NCI-H345 (cell line): ENCODE measurements at places on chromosomes 5 and 9.

DNA sequence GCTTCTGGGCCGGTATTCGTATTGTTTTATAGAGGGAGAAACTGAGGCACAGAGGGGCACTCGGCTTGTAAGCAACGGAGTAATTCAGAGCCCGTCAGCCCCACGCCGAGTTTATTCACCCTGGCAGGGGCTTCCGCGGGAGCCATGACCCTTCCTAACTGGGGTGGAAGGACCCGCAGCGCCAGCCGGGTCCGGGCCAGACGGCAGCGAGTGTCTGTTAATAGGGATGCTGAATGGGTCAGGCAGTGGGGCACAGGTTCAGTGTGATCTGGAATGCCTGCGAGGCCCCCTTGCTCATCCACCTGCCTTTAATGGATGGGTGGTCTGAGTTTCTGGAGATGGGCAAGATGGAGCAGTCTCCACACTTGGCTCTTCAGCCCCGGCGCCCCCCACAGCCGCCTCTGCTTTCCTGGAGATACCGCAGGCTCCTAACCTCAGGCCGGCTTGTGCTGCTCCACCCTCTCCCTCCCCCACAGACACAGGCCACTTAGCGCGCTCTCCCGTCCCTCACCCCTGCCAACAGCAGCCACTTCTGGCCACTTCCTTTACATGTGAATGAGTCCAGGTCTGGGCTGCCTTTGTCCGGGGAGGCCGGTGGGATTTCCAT, 147.1 kb downstream of the ERCC6L2 start:
- DNase-seq, result no peak

- DNase-seq, result no peak
Measured at GRCh38 chr9:6040077-6040476, 24.7 kb upstream of the RANBP6 start.

- peak; percentile 83 for DNase-seq
Measured at GRCh38 chr5:137016783-137017324, 482.3 kb downstream of the SPOCK1 start.

DNA sequence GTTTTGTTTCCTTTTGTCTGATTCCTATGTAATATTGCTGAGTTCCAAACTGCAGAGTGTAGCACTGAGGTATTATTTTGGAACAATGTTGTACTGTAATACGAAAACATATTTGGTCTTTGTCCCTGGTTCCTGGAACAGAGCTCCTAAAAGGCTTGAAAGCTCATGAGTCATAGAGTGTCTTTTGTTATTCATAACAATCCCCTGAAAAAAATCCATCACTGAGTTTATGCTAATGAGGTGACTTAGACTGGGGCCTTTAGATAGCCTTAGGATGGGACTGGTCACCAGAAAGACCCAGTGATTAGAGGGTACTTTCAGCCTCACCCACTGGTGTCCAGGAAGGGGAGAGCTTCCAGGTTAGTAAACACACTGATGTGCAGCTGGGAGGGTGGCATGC, 132.7 kb upstream of the POU5F2 start:
- DNase-seq, result no peak

- DNase-seq, result no peak
Measured at GRCh38 chr5:149811453-149811852, 81.3 kb downstream of the PPARGC1B start.

GRCh38 chr9:107216329-107216728, 66.8 kb upstream of the RAD23B start:
- DNase-seq, result no peak

GRCh38 chr5:10555277-10555684, 8.6 kb upstream of the ANKRD33B start:
- peak; percentile 91 for DNase-seq

DNA sequence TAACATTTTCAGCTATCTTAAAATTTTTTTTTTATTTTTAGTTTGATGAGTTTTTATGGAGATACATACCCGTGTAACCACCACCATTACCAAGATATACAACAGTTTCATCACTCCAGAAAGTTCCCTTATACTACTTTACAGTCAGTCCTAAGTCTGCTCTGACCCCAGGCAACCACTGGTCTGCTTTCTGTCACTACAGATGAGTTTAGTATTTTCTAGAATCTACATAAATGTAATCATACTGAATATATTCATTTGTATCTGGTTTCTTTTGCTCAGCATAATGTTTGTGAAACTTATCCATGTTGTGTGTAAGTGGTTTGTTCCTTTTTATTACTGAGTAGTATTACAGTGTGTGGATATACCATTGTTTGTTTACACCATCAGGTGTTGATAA, 127.8 kb downstream of the GAS1 start:
- no peak for DNase-seq

GRCh38 chr9:94721754-94722153, 4.7 kb upstream of the AOPEP start:
- DNase-seq, result no peak

DNA sequence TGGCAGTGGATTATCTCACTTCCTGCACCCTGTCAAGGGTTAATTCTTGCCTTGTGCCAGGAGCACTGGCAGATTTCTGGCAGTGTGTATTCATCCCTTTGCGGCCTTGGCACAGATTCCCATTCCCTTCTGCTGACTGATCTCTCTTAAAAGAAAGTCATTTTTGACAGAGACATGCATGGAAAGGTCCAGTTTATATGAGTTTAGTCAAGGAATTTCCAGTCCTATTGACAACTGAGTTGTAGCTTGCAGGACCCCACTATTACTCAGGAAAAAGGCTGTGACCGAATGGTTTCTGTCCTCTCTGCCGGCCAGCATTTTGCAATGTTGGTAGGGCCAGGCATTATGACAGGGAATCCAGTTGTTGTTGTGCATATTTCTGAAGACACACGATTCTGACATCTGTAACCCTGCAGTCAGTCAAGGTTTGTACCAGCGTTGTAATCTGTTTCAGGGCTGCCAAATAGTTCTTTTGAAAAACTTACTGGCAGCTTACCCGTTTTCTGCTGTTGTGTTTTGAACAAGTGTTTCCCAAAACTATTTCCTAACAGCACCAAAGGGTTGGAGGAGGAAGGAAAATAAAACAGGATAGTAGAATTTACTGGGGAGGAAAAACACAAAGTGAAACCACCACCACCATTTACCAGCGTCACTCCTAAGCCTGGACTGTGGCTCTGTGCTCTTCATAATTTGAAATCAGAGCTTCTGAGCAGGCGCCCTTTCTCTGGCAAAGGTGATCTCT, 243.4 kb upstream of the KLF4 start:
- no peak for DNase-seq

- DNase-seq, result no peak
Measured at GRCh38 chr5:78518365-78519197, 130.0 kb downstream of the LHFPL2 start.

- no peak for DNase-seq
Measured at GRCh38 chr5:120463991-120464626, at the start of gene PRR16. Gene PRR16 (plus strand): TSS chr5:120464300.

DNA sequence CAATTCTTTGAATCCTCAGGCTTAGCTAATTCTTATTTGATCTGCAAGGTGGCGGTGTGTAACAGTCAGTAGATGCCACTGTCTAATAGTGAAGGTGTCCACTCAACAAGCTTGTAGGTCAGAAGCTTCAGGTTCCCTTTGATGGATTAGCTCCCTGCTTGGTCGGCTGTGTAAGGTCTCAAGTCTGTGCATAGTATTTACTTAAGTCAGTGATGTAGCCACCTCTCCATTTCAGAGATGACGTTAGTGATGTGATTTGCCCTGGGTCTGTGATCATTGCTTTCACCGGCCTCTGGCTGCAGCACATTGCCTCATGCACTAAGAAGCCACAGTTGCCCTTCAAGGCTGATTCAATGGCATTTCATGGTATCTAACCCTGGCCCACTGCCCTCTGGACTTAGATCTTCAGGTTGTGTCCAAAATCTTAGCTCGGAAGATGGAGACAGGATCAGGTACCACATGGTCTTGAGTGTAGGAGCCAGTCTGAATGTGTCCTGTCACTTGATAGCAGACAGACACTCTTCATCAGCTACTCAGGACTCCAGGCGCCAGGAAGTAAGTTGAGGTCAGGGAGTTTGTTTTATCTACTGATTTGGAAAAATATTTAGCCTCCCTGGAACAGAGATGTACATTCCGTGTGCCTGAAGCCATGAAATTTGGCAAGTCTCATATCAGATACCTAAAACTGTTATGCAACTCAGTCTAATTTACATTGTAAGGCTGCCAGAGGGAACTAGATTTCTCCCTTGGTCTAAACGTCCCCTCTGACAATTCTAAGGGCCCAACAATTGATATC, 42.9 kb downstream of the SUB1 start:
- no peak for DNase-seq

- no peak for DNase-seq
Measured at GRCh38 chr5:129078660-129079059, 15.9 kb upstream of the ISOC1 start.

DNA sequence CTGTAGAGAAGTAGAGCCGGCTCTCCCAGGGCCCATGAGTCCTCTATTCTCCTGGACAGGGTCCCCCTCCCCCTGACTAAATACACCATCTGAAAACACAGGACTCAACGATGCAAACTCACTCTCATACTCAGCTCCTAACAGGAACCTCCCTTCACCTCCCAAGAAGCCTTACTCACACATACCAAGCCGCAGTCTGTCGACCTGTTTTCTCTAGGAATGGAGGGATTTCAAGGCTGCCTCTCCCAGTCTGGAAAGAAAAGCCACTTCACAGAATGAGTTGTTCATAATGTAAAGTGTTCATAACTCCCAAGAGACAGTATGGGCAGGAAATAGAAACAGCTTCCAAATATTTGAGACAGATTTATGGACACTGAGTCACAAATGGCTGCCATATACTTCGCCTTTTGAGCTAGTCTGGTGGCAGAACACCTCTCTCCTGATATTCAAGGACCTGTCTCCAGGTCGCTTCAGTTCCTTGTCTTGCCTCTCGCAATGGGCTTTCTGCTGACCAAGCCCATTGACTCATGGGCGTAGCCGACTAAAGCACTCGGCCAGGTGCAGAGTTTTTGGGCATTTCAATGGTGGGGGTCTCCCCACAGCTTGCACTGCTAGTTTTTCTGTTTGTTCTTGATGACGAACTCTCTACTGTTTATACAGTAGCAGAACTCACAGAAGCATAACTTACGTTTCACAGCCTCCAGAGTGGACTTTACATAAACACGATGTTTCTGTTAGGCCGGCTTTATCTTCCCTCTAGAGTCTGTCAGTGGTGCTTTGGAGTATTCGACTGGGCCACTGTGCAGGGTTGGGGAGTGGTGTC, 25.0 kb upstream of the IL17B start:
- no peak for DNase-seq

DNA sequence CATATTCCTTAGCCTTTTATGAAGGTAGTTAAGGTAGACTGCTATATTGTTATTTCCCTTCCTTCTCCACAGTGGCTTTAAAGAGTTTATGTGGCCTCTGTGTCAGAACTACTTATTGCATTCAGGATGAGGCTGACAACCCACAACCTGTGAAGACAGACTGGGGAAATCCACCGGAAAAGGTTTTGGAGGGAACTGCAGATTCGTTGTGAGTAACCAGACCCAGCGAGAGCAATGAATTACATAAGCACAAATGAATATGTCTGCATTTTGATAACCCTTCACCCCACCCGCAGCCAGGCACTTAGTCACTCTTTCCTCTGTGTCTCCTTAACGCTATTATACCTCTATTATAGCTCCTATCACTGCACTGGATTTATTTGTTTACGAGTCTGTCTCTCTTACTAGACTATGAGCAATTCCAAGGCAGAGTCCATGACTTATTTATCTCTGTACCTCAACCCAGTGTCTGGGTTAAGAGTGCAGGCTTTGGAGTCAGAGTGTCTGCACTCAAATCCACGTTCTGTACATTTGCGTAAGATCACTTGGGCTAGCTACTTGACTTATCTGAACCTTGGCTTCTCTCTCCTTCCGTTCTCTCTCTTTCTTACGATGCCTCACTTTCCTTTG, 19.2 kb downstream of the KCTD16 start:
- DNase-seq, result no peak

- DNase-seq, result peak; percentile 30
Measured at GRCh38 chr5:148290271-148291195, 21.7 kb upstream of the SPINK7 start.

- DNase-seq, result no peak
Measured at GRCh38 chr5:15452030-15452429, 48.0 kb upstream of the FBXL7 start.

DNA sequence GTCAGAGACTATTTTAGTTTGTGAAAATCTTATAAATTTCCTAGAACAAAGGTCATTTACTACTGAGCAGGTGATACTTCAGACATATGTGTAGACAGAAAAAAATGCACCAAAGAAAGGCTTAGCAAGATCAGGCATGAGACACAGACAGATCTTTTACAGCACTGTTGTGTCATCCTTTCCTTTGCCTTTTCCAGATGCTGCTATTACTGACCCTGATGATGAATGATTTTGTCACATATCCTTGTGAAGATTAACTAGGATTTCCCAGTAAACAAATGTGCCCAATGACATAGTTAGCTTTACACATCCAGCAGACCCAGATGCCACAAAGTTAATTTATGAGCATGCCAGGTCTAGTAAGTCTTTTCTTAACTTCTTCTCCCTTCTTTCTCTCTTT, 68.2 kb downstream of the DMRTA1 start:
- DNase-seq, result no peak

DNA sequence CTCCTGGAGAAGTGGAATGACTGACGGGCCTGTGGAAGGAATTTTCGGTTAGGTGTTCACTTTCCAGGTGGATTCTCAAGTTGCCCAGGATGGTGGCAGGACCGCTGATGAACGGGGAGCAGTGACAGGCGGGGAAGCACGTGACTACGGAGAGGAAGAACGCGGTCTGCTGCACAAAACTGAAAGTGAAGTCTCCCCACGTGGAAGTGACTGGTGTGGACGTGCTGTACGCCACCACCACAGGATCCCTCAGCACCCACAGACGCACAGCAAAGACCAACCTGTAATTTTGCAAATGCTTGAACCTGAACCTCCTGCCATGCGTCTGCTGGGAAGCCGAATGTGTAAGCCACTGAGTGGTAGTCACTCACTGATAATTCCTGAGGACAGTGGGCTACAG, 51.4 kb downstream of the RNF130 start:
- no peak for DNase-seq

DNA sequence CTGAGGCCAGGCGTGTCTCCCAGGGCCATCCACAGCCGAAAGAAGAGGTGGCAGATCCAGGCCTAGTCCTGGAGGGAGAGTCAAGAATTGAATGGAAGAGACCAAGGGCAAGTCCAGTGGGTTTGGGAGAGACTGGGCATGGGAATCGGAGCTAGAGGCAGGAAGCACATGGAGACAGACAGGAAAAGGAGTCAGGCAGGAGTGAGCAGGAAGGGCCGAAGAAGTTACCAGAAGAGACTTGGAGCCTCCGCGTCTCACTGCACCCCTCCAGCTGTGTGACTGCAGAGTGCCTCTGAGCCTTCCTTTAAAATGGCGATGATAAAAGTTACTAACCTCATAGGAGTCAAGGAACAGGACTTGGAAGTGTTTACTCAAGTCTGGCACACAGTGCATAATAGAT, 64.4 kb upstream of the ANGPTL2 start:
- DNase-seq, result no peak

- no peak for DNase-seq
Measured at GRCh38 chr9:91873637-91874051, 76.4 kb downstream of the ROR2 start.

- DNase-seq, result no peak
Measured at GRCh38 chr9:85158512-85158911, 489.0 kb downstream of the NTRK2 start.

DNA sequence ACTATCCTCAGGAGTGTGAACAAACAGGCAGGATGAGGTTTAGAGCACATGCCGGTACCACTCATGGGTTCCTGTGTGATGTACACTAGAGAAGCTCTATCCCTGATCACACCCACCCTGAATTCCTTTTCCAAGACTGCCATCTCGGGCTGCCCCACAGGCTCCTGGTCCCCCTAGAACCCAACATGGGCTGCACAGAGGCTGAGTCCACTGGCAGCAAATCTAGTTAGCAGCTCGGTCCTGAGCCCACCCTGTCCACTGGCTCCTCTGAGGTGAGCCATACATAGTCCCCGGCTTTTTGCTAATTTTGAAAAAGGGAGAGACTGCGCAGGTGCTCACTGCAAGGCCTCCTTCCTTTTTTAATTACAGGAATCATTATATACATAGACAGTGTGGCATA, 227.0 kb downstream of the FSTL4 start:
- DNase-seq, result no peak
